ENCODE measurements at places on chromosomes 13 and 19.

- DNase-seq, result no peak
Measured at GRCh38 chr19:16295057-16295456, 29.6 kb upstream of the KLF2 start.

DNA sequence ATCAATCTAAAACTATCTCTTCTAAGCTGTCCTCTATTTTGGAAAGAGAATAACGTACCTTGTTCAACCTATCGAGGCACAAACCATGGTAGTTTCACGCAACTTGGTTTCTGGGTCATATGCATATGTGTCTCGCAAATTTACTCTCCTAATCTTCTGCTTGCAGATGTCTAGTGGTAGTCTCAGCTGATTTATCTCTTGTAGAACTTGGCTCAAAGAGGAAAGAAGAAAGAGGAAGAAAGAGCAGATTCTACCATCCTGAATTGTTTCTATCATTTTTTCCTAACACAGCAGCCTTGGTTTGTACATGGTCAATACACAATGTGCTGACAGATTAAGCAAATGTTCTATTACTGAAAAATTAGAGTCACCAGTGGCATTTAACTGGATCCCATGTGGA is 282.3 kb downstream of the SPRY2 start:
- DNase-seq, result no peak

GRCh38 chr13:97058391-97058790 is 64.1 kb upstream of the OXGR1 start:
- no peak for DNase-seq

- DNase-seq, result peak; percentile 15
Measured at GRCh38 chr19:13051557-13052165, 51.0 kb downstream of the LYL1 start.

GRCh38 chr13:47846886-47847285 is 154.2 kb downstream of the SUCLA2 start:
- DNase-seq, result no peak

All from NCI-H1092 (cell line).